Activated gamma-delta T cell (primary cell): ENCODE measurements at places on chromosomes 6 and 20.

DNA sequence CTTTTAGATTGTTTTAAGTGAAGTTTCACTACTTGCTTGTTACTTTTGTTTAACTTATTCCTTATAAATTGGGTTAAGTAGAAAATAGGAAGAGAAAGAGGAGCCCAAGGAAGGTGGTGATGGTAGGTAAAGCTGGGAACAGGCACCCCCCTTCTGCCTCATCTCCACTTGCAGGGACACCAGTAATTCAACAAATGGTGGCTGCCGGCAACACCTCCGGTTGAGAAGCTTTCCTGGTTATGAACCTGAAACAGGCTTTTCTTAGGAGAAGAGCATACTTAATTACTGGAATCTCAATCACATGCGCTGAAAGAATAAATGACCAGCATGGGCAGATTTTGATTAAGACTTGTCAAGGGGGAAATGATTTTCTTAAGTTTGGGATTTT, 158.9 kb upstream of the ZNF217 start:
- no peak for DNase-seq

- DNase-seq: no peak
Measured at GRCh38 chr6:136326038-136326553, 36.5 kb upstream of the BCLAF1 start.

- no peak for DNase-seq
Measured at GRCh38 chr20:53872561-53873229, 197.7 kb downstream of the BCAS1 start.

DNA sequence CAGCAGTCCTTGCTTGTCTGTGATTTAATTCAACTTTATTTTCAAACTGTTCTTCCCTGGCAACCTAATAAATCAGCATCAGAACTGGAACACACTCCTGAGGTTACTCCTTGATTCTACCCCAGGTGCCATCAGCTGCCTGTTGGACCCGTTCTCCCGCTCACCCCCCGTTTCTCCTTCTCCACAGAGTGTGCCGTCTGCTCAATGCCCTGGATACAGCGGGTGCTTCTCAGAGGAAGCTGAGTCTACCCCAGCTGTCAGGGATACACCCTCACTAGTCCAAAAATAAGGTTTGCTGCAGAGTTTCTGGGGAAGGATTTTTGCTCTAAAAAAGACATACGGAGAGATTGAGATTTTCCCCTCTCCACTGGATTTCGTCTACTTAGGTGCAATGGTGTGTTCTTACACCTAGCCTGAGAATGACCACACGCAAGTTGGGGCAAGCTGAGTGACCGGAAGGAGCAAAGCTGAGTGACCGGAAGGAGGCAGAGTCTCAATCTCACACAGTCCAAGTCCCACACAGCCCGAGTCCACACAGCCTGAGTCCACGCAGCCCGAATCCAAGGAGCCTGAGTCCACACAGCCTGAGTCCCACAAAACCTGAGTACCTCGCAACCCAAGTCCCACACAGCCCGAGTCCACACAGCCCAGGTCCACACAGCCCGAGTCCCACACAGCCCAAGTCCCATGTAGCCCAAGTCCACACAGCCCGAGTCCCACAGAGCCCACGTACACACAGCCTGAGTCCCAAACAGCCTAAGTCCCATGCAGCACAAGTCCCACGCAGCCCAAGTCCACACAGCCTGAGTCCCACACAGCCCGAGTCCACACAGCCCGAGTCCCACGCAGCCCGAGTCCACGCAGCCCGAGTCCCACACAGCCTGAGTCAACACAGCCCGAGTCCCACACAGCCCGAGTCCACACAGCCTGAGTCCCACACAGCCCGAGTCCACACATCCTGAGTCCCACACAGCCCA, 58.6 kb upstream of the DACT2 start:
- no peak for DNase-seq

DNA sequence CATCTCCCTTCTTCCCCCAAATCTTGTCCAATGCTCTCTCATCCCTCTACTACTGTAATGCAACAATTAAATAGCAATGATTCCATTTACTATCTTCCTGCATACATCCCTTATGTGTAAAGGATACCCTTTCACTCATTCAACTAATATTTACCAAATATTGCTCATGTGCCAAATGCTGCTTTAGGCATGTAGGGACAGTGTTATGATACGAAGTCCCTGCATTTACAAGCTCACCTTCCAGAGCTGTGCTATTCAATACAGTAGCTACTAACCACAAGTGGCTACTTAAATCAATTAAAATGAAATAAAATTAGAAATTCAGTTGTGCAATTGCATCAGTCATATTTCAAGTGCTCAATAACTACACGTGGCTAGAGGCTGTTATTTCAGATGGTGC, 41.1 kb downstream of the GMDS start:
- DNase-seq: no peak

DNA sequence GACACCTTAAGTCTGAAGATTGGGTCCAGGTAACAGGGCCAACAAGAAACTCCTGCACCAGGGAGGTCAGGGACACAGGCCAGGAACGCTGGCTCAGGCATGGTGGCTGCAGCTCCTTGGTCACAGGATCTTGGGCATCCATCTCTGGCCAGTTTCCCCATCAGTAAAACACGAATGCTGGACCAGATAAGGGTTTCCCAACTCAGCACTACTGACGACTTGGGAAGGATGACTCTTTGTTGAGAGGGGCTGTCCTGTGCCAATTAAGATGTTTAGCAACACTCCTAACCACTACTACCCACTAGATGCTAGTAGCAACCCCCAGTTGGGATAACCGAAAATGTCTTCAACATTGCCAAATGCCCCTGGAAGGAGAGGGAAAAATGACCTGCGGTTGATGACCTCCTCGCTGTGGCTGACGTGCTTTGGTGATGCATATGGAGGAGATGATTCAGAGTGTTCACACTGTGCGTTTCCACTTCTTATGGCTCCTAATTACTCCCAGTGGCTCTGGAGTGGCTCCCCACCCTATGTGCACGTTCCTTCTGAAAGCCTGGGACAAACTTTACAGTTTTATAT, 261.9 kb downstream of the CDH26 start:
- no peak for DNase-seq

- DNase-seq: no peak
Measured at GRCh38 chr6:112846681-112847080, 499.6 kb downstream of the RFPL4B start.

- DNase-seq: no peak
Measured at GRCh38 chr6:139248911-139249310, 42.9 kb downstream of the TXLNB start.
